ENCODE measurements at places on chromosomes 1 and 21.

- DNase-seq = no peak
Measured at GRCh38 chr1:229108598-229109201, 162.2 kb upstream of the RAB4A start.

DNA sequence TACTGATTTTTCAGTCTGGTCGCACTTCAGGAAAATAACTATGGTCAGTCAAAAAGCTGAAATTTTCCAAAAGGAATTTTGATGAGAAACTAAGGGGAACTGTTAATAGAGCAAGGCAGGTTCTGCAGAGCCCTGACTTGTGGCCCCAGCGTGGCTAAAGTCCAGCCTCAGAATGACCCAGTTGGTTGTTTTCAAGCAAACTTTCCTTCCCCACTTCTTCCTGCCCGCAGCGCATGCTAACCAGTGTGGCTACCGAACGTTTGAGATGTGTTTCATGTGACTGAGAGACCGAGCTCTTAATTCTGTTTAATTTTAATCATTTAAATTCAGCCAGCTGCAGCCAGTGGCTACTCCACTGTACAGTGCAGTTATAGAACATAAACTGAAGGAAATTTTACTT is 6.2 kb upstream of the IL10RB start:
- DNase-seq = no peak

DNA sequence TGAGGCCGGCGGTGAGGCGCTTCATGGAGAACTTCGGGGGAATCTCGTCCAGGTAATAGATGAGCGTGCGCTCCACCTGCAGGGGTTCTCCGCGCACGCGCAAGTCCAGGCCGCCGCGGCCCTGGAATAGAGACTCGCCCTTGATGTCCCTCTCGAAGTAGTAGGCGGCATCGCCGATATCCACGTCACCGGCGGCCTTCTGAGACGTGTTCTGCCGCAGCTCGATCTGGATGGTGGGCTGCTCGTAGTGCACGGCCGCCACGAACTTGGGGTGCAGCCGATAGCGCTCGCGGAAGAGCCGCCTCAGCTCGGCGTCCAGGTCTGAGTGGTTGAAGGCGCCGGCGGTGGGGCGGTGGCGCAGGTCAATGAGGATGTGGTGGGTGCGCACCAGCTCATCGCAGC is 726 bp downstream of the TACSTD2 start:
- DNase-seq = peak; percentile 14

DNA sequence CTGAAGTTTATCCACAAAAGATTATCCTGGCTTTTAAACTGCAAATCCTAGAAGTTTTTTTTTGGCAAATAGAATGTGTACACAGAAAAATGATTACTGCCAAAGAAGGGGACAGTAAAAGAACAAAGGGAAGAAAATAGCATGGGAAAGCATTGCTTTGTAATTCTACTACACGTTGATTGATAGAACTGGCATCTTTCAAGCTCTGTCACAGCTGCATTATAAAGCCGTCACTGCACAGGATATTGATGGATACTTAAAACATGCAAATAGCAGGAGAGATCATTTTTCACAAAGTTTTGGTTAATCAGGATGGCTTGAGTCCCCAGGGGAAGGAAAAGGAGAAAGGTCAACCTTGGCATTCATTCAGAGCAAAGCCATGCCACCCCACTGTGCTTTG is 183.7 kb upstream of the RRP15 start:
- DNase-seq = no peak

- DNase-seq = no peak
Measured at GRCh38 chr1:111825217-111825616, 69.5 kb downstream of the DDX20 start.

Measured in NCI-H1417 (cell line).